ENCODE measurements at places on chromosomes 16 and 17.
A peak's percentile ranks its signal among the peaks of the same experiment; 100 is the strongest.

DNA sequence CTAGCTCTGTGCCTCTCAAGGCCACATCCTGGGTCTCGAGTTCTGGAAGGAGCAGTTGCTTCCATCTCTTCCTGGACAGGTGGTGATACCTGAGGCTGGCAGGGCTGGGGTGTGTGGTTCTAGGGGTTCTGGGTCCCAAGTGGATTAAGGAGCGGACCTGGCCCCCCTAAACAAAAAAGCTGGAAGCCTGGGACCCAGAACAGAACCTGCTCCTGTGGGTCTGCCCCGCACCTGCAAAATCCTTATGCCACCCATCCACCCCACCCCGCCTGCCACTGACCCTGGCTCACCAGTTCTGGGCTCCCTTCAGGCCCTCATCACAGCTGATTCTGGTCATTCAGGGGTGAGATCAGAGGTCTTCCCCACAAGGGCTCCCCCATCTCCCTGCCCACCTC, 44.8 kb downstream of the ADCY7 start:
- no peak for DNase-seq

DNA sequence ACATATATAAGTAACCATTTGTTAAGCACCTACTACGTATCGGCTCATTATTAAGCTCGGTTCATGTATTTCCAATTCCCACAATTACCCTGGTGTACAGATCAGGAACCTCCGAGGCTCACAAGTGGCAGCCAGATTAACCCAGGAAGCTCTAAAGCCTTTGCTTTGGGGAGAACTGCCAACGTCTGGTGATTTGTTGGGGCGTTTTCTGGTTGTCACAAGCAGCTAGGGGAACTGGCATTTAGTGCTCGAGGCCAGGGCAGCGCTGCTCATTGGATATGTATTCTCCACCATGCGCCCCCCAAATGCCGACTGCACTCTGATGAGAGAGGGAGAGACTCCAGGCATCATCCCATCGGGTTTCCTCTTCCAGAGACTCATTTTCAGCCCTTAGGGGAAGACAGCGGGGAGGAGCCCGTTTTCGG, 541 bp downstream of the ZNF18 start:
- no peak for DNase-seq

DNA sequence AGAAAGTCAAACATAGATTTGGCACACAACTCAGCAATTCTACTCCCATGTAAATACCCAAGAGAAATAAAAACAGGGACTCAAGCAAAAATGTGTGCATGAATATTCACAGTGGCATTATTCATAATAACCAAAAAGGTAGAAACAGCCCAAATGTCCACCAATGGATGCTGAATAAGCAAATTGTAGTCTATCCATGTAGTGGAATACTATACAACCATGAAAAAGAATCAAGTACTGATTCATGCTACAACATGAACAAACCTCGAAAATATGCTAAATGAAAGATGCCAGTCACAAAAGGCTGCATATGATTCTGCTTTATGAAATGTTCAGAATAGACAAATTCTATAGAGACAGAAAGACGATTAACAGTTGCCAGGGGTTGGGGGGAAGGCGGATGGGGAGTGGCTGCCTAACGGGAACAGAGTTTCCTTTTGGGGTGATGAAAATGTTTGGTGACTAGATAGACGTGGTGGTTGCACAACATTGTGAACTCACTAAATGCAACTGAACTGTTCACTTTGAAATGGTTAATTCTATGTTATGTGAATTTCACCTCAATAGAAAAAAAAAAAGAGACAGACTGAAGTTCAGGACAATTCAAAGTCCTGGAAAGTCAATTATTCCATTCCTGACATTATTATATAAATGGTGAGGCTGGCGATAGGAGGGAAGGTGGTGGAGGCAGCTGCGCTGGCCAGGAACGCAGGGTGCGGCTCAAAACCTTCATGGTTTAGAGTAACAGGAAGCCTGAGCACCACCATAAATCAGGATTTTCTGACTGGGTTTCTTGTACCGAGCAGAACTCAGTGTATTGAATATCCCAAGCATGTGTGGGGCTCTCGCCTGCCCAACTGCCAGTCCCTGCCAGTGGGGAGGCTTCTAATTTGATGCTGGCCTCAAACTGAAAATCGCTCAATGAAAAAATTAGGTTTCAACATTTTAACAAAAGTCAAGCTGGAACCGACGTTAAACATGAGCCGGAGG, 300.9 kb downstream of the C16orf95 start:
- no peak for DNase-seq

- no peak for DNase-seq
These were observed 83.8 kb downstream of the CDH11 start for GRCh38 chr16:65038100-65038499.

DNA sequence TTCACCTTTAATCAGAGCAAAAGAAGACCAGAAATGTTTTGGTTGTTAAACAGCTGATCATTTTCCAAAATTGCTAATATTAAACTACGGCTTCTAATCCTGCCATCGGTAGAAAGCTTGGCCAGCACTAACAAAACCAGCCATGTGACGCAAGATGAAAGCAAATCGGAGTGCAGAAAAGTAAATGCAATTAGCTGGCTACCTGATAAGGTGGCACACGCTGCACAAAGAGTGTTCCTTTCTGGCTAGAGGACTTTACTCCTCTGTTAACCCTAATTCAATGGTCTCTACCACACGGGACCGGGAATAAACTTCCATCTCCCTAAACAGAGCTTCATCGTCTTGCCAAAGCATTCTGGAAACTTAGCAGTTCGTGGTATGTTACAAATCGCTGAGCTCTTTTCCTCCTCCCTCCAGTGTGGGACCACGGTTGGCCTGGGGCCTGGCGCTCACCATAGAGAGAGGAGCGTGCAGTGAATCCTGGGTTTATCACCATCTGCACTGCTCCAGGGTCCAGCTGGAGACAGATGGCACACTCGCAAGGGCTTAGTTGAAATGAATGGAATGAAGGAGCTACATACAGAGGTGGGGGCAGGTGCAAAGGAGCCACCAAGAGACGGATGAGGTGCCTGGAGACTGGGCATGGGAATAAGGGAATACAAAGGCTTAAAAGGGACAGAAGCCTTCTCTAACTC, 10.1 kb upstream of the COG1 start:
- no peak for DNase-seq

DNA sequence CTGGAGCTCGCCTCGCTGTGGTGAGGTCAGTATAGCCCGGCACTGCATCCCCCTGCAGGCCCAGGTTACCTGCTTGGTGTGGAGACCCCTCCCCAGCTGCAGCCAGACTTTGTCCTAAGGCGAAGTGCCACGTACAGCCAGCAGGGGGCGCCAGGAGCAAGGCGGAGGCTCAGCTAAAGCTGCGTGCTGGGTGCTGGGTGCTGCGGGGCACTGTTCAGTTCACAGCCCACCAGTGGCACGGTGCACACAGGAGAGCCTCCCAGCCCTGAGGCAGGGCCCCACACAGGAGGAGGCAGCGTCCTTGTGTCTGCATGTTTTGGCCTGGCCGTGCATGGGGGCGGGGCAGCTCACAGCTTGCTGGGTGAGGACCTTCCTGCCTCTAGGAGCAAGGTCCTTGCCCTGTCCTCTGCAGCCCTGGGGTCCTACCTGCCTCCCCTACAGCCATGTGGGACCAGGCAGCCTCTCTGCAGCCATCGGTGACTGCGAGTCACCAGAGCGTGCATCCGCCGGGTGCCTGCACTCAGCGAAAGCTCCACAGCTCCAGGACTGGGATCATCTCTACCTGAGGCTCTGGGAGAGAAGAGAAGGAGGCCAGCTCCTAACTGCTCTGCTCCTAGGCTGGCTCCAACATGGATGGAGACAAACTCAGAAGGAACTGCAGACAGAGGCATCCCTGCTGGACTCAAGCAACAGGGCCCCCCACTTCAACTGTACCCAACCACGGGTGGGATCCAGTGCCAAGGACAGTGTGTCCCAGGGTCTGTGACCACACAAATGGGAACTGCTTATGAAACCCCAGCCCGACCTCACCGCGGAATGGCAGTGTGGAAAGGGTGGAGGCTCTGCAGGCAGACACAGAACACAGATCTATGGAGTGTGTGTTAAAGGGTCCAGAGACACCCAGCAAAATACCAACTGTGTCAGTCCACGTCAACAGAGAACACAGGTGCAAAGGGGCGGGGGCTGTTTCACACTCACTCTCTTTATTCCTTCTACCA, 19.0 kb downstream of the SLC7A5 start:
- peak; percentile 62 for DNase-seq

DNA sequence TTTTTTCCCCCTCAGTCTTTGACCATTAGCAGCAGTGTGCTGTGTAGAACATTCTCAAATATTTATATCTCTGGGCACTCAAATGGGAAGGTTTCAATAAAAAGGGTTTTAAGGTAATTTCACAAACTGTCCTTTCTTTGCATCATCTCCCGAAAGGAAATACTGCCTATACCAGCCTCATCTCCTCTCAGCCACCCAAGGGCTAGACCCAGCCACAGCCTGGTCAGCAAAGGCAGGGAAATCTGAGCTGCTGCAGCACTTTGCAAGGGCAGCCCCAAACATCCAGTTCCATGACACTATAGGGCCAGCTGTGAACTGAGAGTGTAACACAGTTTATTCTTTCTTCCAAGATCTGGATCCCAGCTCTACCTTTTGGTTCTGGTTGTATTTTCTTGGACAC, 28.9 kb downstream of the TMEM11 start:
- DNase-seq: no peak

DNA sequence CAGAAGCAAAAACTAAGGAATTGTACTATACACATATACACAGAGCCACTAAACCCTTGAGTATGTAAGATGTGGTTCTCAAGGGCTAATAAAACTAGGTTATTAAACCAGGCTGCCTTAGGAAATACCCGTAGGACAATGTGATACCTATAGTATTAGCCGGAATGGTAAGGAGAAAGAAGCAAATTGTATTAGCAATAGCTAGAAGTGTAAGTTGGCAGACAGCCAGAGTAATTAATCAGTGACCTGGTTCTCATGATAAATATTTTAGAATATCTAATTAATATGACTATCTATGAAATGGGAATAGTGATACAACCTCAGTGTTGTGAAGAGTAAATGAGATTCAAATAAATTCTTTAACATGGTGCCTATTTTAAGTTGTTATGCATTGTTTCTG, 18.6 kb downstream of the GDPD1 start:
- no peak for DNase-seq

GRCh38 chr17:43631429-43631828, 30.3 kb downstream of the MEOX1 start:
- no peak for DNase-seq

All from stimulated activated effector memory CD8-positive, alpha-beta T cell treated with anti-CD3 and anti-CD28 coated beads, Interleukin-12 subunit alpha, Interleukin-12 subunit beta, amount 100 ng/mL, for 72 hours (primary cell).